Common myeloid progenitor, CD34-positive (primary cell): ENCODE measurements at places on chromosomes 4 and X.

DNA sequence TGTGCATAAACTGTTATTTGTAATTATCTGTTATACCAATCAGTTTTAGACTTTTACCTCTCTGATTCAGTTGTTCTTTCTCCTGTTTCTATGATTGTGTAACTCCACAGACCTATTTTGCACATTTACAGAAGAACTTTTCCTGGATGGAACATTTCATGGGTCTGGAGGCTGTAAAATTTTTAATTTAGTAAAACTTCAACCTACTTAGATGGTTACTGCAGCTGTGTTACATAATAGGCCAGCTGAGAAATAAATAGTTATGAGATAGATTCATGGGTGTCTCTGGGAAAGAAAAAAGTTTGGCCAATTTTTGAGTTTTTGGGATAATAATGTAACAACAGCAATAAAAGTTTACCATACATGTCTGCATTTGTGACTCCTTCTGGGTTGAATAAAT lies 253.5 kb downstream of the ARHGAP24 start:
- no peak for DNase-seq

DNA sequence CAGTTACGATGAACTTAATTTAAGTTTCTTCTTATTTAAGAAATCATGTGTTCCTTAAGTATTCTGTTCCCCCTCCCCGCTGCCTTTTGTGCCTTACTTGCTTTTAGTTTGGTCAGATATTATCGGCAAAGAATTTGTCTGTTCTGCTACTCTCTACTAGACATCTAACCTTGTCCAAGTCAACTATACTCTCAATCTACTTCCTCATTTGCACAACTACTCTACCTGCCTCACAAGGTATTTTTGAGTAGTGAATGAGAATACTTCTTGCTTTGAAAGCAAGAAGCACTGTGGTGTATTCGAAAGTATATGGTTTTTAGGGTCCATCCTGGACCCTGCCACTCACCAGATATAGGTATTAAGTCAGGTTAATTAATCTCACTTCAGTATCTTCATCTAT lies 8.0 kb upstream of the KLHL5 start:
- no peak for DNase-seq

- peak; percentile 23 for DNase-seq
Observed at GRCh38 chrX:120664081-120664480, 34.2 kb upstream of the C1GALT1C1 start.

- peak; percentile 11 for DNase-seq
Observed at GRCh38 chrX:25523574-25524540, 508.1 kb upstream of the ARX start.

- DNase-seq: peak; percentile 49
Observed at GRCh38 chr4:40736910-40737309, 12.8 kb upstream of the NSUN7 start.

- no peak for DNase-seq
Observed at GRCh38 chrX:71949363-71949762, 38.7 kb downstream of the NHSL2 start.

DNA sequence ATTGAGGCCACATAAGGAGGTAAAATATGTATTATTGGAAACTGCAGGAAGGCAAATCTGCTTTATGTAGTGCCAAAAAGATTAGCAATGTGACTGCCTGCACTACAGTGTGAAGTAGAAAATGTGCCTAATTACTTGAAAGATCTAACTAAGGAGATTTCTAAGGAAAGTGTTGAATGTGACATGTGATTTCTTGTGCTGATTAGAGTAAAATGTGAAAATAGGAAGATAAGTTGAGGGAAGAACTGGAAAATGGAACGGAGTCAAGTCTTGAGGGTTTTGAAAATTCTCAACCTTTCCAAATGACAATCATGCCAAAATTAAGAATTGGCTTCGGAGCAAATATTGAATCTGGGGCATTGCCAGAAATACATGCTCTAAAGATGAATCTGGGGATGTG lies 209.5 kb upstream of the SPOCK3 start:
- DNase-seq: no peak

DNA sequence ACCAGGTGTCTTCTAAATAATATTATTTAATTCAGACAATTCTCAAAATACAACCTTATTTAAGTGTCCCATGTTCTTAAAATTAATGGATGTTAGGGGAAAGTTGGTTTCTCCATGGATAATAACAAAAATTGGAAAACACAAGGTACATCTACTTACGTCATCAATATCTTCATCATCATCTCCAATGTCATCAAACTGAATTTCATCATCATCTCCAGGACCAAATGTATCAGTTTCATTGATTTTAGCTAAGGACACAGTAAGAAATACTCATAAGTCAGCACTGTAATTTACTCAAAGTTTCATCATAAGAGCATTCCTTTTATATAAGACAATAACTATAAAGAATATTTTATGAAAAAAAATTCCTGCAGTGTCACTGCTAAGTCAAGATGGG lies 11.3 kb downstream of the EIF1AX start:
- no peak for DNase-seq

- DNase-seq: no peak
Observed at GRCh38 chrX:84453351-84454246, 48.7 kb downstream of the HDX start.

DNA sequence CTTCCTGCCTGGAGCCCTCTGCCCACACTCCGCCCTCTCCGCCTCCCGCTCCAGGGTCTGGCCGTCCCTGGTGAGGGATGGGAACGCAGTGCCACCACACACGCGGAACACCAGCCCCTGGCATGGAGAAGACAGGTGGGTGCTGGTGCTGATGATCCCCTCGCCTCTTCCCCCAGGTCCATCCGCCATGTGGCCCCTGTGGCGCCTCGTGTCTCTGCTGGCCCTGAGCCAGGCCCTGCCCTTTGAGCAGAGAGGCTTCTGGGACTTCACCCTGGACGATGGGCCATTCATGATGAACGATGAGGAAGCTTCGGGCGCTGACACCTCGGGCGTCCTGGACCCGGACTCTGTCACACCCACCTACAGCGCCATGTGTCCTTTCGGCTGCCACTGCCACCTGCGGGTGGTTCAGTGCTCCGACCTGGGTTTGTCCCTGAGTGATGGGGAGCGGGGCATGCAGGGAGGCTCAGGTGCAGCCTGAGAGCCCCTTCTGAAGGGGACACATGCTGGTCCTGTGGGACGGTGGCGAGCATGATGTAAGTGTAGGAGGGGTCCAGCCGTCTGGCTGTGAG lies 9.8 kb downstream of the BGN start:
- DNase-seq: no peak

- no peak for DNase-seq
Observed at GRCh38 chr4:160835789-160836188, 1328.0 kb downstream of the FSTL5 start.

- peak; percentile 30 for DNase-seq
Observed at GRCh38 chr4:185318679-185319078, 77.0 kb downstream of the LRP2BP start.

- DNase-seq: no peak
Observed at GRCh38 chr4:3772632-3773031, 6.4 kb downstream of the ADRA2C start.

- no peak for DNase-seq
Observed at GRCh38 chrX:82775426-82775825, 732.7 kb upstream of the POU3F4 start.

- DNase-seq: no peak
Observed at GRCh38 chr4:1208970-1209704, 36.8 kb upstream of the SPON2 start.

DNA sequence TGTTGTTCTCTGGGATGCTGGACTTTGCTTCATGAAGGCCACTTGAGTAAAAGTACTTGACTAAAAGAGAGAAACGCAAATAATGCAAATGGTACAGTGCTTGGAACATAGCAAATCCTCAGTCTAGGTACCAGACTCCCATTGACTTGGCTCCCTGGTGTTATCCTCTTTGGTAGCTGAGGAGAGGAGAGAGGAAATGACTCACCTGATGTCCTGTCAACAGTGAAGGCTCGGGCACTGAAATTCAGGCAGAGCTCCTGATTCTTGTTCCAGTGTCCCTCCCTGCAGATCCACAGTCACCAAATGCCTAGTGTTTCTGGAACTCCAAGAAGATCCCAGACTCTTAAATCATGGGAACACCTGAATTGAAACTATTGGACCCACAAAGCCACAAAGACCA lies 22.5 kb upstream of the TCEAL4 start:
- DNase-seq: no peak

DNA sequence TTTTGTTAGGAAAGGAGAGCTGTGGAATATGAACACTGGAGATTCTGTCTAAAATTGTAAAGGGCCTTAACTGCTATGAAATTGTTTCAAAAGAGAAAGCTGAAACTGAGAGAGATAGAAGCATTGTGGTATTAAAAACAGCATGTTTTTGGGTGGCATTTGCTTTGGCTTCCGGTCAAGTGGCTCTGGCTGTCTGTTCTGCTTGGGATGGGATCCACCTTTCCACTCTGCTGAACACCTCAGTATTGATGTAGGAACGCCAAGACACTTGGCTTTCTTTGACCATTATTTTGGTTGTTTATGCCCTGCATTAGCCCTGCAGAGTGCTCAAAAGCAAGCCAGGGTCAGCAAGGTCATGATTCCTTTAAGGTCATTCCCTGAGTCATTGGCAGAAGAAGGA lies 199.7 kb downstream of the SLC4A4 start:
- no peak for DNase-seq

DNA sequence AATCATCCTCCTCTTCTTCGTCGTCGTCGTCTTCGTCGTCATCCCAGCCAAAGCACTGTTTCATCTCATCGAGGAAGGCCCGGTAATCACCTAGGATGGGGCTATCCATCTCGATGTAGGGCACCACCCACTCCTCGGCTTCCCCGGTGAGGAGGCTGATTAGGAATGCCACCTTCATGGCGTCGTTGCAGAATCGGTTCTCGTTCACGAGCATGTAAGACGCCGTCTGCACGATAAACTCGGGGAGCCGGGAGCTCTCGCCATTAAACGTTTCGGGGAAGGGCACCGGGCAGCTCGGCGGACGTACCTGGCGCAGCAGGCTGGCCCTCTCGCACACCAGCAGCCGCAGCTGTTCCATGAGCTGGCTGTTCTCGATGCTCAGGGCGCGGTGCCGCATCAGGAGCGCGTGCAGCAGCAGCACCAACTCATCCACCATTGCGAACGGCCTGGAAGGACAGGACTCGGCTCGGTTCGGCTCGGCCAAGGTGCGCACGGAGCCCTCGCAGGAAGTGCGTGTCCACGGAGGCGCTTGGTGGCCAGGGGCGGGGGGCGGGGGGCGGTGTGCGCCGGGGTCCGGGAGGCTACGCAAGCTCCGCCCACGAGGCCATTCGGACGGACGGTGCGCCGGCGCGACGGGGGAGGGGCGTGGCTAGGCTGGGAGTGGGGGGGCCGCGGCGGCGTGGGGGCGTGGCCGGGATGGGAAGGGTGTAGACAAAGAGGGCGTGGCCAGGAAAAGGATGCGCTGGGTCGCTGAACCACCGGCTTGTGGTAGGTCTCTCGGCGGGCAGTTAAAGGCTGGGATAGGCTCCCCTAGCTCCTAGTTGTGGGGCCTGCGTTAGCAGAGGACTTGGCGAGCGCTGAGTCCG lies at the start of gene LDOC1:
Gene LDOC1 (minus strand): TSS at position 544 of the 866 bp plus-strand sequence. CDS start 108 bp downstream, at position 436.
- DNase-seq: peak; percentile 78

GRCh38 chrX:57918750-57919436 lies 8.6 kb upstream of the ZXDA start:
- DNase-seq: no peak

DNA sequence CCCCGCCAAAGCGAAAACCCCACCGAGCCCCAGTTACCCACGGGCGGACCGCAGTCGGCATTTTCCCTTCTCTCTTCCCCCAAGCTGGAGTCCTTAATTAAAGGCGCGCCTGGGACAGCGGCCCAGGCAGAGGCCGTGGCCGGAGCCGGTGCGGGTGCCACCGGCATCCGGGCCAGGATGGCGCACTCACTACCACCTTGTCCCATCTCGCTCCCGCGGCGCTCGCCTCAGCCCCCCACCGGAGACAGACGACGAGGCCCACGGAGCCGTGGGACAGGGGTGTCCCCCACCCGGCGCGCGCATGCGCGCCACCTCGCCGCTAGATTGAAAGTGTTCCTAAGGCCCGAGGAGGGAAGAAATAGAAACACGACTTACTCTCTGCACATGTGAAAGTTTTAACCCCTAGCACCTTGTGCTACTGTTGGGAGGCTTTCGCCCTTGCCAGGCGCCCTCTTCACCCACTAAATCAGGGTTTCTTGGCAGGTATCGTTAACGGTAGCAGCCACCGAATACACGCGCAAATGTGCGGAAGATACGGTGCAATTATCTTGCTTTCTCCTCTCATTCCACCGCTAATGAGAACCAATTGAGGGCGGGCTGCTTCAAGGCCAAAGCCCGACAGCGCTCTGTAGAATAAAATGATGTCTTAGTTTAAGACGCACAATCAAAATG lies 64.3 kb upstream of the CCDC160 start:
- peak; percentile 63 for DNase-seq

GRCh38 chr4:79253924-79254323 lies 71.9 kb downstream of the NAA11 start:
- no peak for DNase-seq

- DNase-seq: no peak
Observed at GRCh38 chr4:108303488-108304177, 134.9 kb upstream of the LEF1 start.

DNA sequence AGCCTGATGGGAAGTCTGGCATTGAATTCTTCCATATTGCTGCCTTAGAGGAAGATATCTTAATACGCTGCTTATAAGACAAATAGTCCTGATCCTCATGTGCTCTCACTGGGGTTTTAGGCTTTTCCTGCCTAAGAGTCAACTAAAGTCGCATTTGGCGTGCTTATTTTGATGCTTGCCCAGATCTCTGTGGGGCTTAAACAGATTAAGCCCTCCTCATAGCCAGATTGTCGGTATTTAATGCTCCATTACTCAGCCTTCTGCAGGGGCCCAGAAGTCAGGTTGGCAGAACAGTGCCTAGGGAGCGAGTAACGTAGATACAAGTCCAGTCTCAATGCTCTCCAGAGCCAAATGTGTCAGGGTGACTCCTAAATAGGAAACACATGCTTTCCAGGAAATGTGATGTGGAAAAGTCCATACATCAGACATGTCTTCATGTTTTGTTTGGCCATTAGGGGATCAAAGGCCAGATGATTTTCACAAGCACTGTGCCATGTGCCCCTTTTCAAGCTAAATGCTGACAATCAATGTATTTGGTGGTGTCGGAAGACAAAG lies 262.8 kb downstream of the PRDM5 start:
- DNase-seq: no peak

- DNase-seq: no peak
Observed at GRCh38 chrX:101232316-101232715, 12.7 kb downstream of the DRP2 start.

- no peak for DNase-seq
Observed at GRCh38 chr4:168569931-168570276, 73.1 kb downstream of the PALLD start.

GRCh38 chrX:109827772-109828171 lies 94.7 kb upstream of the ACSL4 start:
- no peak for DNase-seq

DNA sequence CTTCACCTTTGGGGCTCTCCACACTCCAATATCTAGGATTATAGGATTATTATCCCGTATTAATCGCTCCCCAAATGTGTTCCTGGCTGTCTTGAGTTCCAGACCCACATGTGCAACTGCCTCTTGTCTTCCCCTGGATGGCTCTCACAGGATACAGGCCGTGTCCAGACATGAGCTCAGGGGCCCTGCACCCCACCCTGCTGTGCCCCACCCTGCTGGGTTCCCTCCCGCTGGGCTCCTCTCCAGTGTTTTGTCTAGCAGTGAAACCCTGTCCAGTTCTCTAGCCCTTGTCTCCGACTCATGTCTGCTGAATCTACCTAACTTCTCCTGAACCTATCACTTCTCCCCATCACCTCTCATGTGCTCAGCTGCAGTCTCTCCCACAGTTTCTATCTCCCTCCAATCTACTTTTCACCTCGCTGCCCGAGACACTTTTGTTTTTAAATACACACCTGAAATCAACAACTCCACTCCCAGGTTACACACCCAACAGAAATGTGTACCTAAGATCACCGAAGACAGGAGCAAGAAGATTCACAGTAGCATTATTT lies 2.0 kb downstream of the RNF212 start:
- DNase-seq: no peak
